Skin of body (tissue), 3 donors: ENCODE measurements at places on chromosomes 3 and 15. TPM values are rescaled to one million over a fixed set of nuclear protein-coding genes. Genes with fewer than 3 reads are reported as not detected.

- no peak for DNase-seq
Observed at GRCh38 chr3:37471425-37471824, 297.0 kb upstream of the LRRFIP2 start.

- no peak for DNase-seq
Observed at GRCh38 chr3:158097593-158098308, 8.5 kb downstream of the SHOX2 start.

GRCh38 chr3:44825264-44825925 lies 36.3 kb upstream of the TMEM42 start:
- no peak for DNase-seq

GRCh38 chr3:128725547-128726022 lies 398 bp upstream of the RAB7A start:
- no peak for DNase-seq

- DNase-seq: no peak
Observed at GRCh38 chr3:49100046-49100615, 4.4 kb downstream of the QARS1 start.

The CCDC80 gene
- total RNA-seq: 201 TPM

The CCR2 gene
- total RNA-seq: 2.9 TPM

DNA sequence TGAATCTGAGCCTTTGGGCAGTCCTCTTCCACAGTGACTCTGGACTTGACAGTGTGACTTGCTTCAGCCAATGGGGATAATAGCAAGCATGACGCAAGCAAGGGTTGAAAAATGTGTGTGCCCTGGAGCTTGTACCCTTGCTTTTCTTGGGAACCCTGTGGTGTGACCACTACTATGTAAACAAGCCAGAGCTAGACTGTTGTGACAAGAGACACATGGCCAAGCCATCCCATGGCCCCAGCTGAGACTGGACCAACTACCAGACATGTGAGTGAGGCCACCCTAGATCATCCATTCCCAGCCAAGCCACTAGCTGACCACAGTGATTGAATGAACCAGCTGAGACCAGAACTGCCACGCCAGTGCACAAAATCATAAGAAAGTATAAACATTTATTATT lies 11.8 kb downstream of the MYO1E start:
- no peak for DNase-seq

DNA sequence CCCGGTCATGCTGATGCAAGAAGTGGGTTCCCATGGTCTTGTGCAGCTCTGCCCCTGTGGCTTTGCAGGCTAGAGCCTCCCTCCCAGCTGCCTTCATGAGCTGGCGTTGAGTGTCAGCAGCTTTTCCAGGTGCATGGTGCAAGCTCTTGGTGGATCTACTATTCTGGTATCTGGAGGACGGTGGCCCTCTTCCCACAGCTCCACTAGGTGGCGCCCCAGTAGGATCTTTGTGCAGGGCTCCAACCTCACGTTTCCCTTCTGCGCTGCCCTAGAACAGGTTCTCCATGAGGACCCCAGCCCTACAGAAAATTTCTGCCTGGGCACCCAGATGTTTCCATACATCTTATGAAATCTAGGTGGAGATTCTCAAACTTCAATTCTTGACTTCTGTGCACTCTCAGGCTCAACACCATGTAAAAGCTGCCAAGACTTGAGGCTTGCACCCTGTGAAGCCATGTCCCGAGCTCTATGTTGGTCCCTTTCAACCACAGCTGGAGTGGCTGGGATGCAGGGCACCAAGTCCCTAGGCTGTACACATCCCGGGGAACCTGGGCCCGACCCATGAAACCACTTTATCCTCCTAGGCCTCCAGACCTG lies 238.4 kb upstream of the MDFIC2 start:
- DNase-seq: no peak

The TMEM212 gene
- not detected for total RNA-seq

DNA sequence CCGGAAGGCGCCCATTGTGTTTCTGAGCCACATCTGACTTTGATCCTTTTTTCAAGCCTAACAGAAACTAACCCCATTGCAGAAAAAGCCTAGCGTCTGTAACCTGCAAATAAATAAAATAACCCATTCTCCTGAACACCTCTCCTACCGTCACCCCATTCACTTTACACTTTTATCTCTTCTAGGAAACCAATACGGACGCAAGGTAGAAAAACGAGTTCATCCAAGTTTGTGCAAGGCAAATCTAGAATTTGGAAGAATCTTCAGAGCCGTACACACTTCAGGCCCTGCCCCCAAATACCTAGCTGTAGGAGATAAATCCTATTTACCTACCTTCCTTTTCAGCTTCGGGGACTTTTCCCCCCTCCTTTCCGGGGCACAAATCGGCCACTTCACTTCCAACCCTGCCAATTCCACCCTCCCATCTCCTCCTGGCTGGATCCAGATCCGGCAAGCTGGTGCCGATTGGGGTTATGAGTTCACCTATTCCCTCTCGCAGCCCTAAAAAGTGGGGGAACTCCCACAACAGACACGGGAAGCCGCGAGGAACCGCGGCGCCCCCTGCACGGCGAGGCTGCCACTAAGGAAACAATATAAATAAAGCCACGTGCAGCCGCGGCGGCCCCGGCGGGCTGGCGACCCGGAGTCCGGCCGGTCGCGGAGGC lies 987 bp downstream of the PRTG start:
- DNase-seq: no peak
